Activated CD4-positive, alpha-beta memory T cell treated with anti-CD3 and anti-CD28 coated beads, Interleukin-2, amount 10 ng/mL, durations not matched to agents 7 days and 5 days (primary cell): ENCODE measurements at places on chromosomes 1 and 21. TPM values are rescaled to one million over a fixed set of nuclear protein-coding genes. Genes with fewer than 3 reads are reported as not detected.
A peak's percentile ranks its signal among the peaks of the same experiment; 100 is the strongest.

Gene RBBP5
- 19.5 TPM for total RNA-seq

Gene ADGRB2
- total RNA-seq, result 0.81 TPM

Gene FAM177B
- not detected for total RNA-seq

DNA sequence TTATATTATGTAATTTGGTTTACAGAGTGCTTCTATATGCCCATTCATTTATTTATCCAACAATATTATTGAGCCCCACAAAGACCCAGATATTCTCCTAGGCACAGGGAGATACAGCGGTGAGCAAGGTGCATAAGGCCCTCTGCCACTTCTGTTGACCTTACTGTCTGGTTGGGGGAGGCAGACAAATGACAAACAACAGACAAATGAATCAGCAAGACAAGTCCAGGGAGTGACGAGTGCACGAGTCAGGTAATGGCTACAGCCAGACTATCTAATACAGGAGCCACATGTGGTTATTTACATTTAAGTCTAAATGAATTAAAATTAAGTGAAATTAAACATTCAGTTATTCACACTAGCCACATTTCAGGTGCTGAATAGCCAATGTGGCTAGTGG is 22.0 kb upstream of the BCAR3 start:
- peaks cover 39% of the 10 kb centered on the region for H3K4me1 ChIP-seq
- H3K27me3 ChIP-seq, result no peaks in the 10 kb centered on the region
- H3K4me3 ChIP-seq, result no peak overlapping the region
- H3K36me3 ChIP-seq, result no peaks in the 10 kb centered on the region
- H3K27ac ChIP-seq, result no peak overlapping the region
- no peak for DNase-seq

- no peak for DNase-seq
- H3K36me3 ChIP-seq, result no peaks in the 10 kb centered on the region
- no peak overlapping the region for H3K4me3 ChIP-seq
Observed at GRCh38 chr1:181128592-181129497, 40.3 kb downstream of the IER5 start.

GRCh38 chr1:15974855-15975254 is 1.0 kb downstream of the ZBTB17 start:
- H3K4me3 ChIP-seq, result peak overlapping the region; percentile 88
- peak overlapping the region; percentile 63 for H3K27ac ChIP-seq
- H3K4me1 ChIP-seq, result peaks cover 39% of the 10 kb centered on the region
- H3K27me3 ChIP-seq, result no peaks in the 10 kb centered on the region

DNA sequence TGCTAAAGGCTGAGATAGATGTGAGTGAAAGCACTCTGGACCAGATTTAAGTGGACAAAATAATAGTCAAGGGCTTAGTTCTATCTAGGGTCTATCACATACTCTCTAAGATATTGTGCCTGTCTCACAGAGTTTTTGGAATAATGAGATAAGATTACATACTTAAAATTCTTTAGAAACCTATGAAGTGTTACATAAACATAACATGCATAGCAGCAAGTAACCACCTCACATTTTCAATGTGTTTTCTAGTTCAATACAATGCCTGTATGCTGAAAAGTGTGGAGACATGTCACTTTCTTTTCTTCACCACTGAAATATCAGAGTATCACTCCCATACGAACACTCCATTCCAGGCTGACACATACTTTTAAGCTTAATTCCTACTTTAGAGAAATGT is 16.2 kb downstream of the SDCCAG8 start:
- no peaks in the 10 kb centered on the region for H3K4me1 ChIP-seq
- peaks cover 27% of the 10 kb centered on the region for H3K36me3 ChIP-seq
- H3K4me3 ChIP-seq, result no peak overlapping the region
- DNase-seq, result no peak
- H3K27ac ChIP-seq, result no peak overlapping the region
